Neuronal stem cell (in vitro differentiated cells): ENCODE measurements at places on chromosomes 7 and 10.

DNA sequence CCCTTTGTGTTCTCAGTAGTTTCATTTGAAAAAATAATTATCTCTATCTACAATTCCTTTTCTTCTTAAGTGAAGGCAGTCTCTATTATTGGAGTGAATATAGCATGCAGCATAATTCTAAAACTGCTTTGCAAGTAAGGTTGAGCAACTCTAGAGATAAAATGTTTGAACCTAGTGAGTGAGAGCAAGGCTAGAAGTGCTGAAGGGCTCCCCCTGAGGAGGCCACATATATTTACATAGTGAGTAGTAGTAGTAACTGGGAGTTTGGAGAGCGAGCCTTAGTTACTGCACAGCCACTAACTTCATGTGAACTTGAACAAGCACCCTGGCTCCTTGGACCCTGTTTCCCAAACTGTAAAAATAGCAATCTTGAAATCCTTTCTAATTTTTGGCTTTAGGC, 141.5 kb upstream of the DKK1 start:
- H3K27ac ChIP-seq, result no peak overlapping the region
- no peak overlapping the region for H3K4me3 ChIP-seq
- no peak for DNase-seq
- H3K36me3 ChIP-seq, result no peaks in the 10 kb centered on the region

DNA sequence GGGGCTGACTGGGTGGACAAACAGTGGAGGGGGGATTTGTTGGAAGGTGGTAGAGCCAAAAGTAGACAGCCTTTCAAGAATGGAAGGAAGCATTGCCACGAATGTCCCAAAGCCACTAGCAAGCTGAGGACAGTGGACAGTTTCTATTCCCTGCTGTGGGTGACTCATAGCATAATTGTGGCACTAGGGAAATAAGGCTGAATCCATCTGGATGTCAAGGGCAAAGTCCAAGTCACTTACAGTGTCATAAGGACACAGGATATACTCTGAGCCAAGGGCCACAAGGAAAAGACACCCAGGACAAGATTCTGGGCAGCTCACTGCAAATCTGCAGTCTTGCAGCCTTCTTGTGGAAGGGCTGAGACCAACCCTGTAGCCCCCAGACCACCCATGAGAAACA, 79.7 kb downstream of the FRMPD2 start:
- H3K36me3 ChIP-seq, result no peaks in the 10 kb centered on the region
- H3K4me1 ChIP-seq, result no peaks in the 10 kb centered on the region
- H3K27me3 ChIP-seq, result no peaks in the 10 kb centered on the region
- no peak overlapping the region for H3K27ac ChIP-seq
- DNase-seq, result no peak
- H3K4me3 ChIP-seq, result no peak overlapping the region

DNA sequence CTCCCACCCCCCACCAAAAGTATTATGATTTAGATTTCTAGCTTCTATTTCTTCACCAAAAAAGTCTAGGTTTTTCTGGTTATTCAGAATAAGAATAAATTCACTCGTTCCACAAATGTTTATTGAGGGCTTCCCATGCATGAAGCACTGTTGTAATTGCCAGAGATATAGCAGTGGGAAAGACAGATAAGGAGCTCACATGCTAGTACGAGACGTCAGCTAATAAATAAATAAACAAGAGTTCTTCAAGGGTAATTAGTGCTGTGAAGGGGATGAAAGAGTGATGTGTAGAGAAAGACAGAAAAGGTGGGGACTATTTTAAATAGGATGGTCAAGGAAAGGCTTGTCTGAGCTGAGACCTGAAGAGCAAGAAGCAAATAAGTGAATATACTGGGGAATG, 38.1 kb upstream of the SEPTIN7 start:
- peaks cover 4% of the 10 kb centered on the region for H3K4me1 ChIP-seq
- H3K4me3 ChIP-seq, result no peak overlapping the region
- DNase-seq, result no peak
- H3K27me3 ChIP-seq, result no peaks in the 10 kb centered on the region
- H3K36me3 ChIP-seq, result no peaks in the 10 kb centered on the region
- H3K27ac ChIP-seq, result no peak overlapping the region

GRCh38 chr10:77810446-77811335, 115.9 kb downstream of the DLG5 start:
- no peak overlapping the region for H3K4me3 ChIP-seq
- no peak for DNase-seq
- H3K36me3 ChIP-seq, result peaks cover 94% of the 10 kb centered on the region
- no peak overlapping the region for H3K27ac ChIP-seq

GRCh38 chr10:26858707-26859034, 2.1 kb downstream of the ABI1 start:
- H3K4me3 ChIP-seq, result peak overlapping the region; percentile 90
- no peak overlapping the region for H3K27ac ChIP-seq
- peaks cover 5% of the 10 kb centered on the region for H3K27me3 ChIP-seq
- no peak for DNase-seq

DNA sequence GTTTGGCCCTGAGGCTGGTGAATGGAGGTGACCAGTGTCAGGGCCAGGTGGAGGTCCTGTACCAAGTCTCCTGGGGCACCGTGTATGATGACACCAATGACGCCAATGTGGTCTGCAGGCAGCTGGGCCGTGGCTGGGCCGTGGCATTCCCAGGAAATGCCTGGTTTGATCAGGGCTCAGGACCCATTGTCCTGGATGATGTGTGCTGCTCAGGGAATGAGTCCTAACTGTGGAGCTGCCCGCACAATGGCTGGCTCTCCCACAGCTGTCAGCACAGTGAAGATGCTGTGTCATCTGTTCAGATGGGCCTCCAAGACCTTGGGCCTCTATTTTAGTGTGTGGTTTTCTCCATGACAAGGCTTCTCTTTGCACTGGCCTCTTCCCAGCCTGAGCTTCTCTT, 64.0 kb downstream of the DMBT1 start:
- no peaks in the 10 kb centered on the region for H3K4me1 ChIP-seq
- no peak overlapping the region for H3K4me3 ChIP-seq
- no peak for DNase-seq
- H3K36me3 ChIP-seq, result no peaks in the 10 kb centered on the region
- H3K27me3 ChIP-seq, result no peaks in the 10 kb centered on the region
- no peak overlapping the region for H3K27ac ChIP-seq

DNA sequence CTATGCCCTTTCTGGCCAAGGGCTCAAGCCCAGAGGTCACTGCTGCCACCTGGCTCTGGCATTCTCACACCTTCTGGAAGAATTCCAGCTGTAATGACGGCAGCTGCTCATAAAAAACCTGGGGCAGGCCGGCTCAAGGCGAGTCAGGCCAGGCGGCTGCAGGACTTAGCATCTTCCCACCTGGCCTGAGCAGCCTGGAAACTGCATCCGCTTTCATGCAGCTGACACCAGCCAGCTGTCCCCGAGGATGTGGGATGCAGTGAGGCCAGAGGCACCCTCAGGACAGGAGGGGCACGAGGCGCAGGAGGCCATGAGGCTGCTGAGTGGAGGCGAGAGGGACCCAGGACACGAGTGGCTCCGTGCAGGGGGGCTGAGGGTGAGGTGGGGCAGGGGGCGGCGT, 47.5 kb upstream of the ADGRA1 start:
- no peaks in the 10 kb centered on the region for H3K36me3 ChIP-seq
- no peaks in the 10 kb centered on the region for H3K27me3 ChIP-seq
- no peak overlapping the region for H3K4me3 ChIP-seq
- H3K4me1 ChIP-seq, result no peaks in the 10 kb centered on the region

DNA sequence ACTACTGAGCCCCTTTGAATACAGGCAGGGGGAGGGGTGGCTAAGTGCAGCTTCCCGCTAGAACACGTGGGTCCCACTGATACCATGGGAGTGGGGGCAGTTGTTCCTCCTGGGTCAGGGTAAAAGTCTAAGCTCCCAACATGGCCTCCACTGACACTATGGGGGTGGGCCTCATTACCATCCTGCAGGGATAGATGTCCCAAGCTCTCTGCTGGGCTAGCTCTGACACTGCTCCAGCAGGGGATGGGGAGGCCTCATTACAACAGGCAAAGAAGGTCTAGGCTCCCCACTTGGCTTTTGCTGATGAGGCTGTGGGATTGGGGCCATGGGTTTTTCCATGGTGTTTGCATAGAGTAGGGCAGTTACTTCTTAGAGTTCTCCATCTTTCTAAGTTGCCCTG, 51.5 kb downstream of the STK17A start:
- DNase-seq, result no peak
- no peak overlapping the region for H3K27ac ChIP-seq
- no peaks in the 10 kb centered on the region for H3K27me3 ChIP-seq
- peaks cover 97% of the 10 kb centered on the region for H3K36me3 ChIP-seq

DNA sequence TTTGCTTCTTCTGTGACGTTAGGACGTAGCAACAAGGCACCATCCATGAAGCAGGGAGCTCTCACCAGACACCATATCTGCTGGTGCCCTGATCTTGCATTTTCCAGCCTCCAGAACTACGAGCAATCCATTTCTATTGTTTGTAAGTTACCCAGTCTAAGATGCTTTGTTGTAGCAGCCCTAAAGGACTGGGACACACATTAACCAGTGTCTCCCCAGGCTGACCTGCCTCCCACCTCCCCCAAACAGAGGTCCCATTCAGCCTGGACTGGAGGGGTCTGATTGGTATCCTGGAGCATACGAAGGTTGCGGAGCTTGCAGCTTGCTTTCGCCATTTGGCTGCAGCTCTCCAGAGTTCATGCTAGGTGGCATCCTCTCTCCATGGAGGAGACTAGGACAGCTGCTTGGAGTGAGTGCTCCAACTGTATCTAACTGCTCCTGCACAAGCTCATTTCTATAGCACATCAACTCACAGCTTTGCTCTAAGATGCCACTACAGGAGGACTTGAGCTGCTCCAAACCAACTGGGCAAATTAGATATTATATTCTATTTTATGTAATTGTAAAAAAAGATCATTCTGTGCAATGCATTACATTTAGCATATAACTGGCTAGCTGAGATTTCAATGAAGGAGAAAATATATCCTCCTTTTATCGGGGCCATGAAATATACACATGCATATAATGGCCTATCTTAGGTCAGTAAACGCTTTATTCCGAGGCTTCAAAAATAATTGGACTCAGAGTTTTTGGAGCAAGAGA, 8.0 kb upstream of the GRK5 start:
- DNase-seq, result no peak
- H3K4me1 ChIP-seq, result peaks cover 11% of the 10 kb centered on the region

DNA sequence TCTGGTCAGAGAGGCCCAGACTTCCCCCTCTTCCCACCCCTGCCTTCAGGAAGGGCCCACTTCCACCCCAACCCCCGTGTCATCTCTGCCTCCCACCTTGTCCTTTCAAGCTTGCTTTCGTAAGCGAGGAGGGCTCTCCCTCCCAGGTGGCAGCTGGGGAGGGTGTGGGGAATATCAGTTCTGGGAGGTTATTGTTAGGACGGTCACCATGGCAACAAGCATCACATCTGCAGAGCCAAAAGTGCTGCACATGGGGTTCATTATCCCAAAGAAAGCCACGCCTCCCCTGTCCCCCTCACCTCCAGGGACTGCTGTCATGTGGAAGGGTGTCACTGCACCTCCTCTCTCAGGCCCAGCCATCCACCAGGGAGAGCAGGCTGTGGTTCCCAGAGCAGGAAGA, 2.6 kb upstream of the CAMK2B start:
- H3K27me3 ChIP-seq, result peaks cover 51% of the 10 kb centered on the region
- no peaks in the 10 kb centered on the region for H3K4me1 ChIP-seq
- no peak overlapping the region for H3K27ac ChIP-seq
